Astrocyte of the spinal cord (primary cell): ENCODE measurements at places on chromosomes 3 and 15.

GRCh38 chr15:52790941-52791751 is 1.0 kb upstream of the ONECUT1 start:
- no peak for DNase-seq

DNA sequence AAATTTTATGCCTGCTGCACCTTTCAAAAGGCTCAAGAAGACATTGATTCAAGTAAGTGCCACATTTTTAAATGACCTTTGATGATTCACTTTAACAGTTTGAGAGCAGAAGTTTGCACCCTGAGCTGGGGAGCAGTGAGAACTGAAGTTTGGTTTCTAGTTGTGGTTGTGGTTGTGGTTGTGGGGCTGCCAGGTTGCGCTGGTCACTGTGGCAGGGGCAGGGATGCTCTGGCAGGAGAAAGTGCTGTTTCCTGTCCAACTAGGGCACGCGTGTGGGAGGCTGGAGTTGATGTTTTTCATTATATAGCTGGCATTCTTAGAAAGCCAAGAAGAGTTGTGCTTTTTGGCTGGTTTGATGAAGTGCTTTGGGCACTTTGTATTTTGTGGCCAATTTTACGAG is 339.7 kb upstream of the NR2F2 start:
- peak; percentile 21 for DNase-seq

GRCh38 chr15:83203543-83203942 is 4.1 kb downstream of the HDGFL3 start:
- DNase-seq, result no peak

GRCh38 chr15:48102167-48102566 is 18.6 kb upstream of the SLC24A5 start:
- peak; percentile 30 for DNase-seq
